ENCODE measurements at places on chromosomes 2 and 18.
A peak's percentile ranks its signal among the peaks of the same experiment; 100 is the strongest.

GRCh38 chr18:75209129-75209950, at the start of gene PTGR3:
TSS of gene PTGR3 (minus strand) at chr18:75209139. CDS start at chr18:75209058, 81 bp downstream.
- peak; percentile 70 for DNase-seq

GRCh38 chr2:65779021-65779420, 346.6 kb upstream of the SPRED2 start:
- no peak for DNase-seq

DNA sequence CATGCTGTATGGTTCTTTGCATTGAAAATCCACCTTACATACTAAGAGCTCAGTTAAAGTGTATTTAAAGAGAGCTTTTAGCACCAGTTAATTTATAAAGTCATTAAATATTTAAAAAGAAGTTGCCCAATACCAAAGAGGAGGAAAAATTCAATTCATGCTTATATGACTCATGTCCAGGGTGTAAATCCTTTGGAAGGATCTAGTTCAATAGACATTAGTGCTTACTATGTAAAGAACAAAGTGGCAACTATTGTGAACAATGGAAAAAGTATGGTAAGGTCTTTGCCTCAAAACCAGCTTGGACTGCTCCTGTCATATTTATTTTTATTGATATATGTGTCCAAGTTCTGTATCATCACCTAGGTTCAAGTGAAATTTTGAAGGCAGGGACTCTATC, 90.5 kb downstream of the SCN9A start:
- DNase-seq: no peak

GRCh38 chr2:186299610-186300009, 186.4 kb upstream of the ZC3H15 start:
- no peak for DNase-seq

- peak; percentile 68 for DNase-seq
Measured at GRCh38 chr2:56132138-56132537, 51.7 kb upstream of the CCDC85A start.

DNA sequence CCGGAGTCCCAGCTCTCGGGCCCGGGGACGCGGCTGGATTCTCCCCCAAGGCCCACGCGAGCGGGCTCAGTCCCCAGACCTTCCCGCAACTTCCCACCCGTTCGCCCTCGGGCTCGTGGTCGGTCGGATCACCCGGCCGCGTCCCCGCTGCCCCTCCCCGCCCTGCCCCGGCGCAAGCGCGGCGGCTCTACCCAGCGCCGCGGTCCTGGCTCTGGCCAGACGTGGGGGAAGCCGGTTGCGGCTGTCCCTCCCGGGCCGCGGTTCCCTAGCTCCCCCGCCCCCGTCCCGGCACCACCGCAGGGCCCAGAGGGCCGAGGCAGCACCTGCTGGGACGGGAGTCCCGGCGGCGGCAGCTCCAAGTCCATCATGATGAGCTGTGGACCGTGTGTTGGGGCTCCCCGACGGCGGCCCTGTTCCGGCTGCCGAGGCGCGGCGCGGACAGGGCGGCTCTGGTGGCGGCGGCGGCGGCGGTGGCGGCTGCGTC, 276 bp downstream of the NFE2L2 start:
- peak; percentile 59 for DNase-seq

DNA sequence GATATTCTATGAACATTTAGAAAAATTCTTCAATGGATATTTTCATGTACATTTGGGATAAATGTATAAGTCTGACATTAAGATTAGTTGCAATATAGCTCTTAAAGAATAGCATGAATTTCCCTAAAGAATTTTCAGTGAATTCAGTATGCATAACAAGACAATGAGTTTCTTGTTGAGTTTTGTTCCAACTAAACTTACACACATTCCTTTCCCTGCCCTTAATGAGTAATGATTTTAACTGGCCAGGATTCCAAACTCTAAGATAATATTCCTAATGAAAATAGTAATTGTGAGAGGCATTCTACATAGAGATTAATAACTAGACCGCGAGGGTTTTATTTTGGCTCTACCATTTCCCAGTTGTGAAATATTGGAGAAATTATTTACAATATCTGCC, 390.3 kb upstream of the GALNT5 start:
- DNase-seq: no peak

- DNase-seq: no peak
Measured at GRCh38 chr2:204138206-204138605, 201.6 kb downstream of the ICOS start.

Data from lung microvascular endothelial cell (primary cell).